ENCODE measurements at places on chromosomes 1 and 21.

GRCh38 chr21:19013916-19014315, 610.3 kb upstream of the TMPRSS15 start:
- DNase-seq, result no peak

DNA sequence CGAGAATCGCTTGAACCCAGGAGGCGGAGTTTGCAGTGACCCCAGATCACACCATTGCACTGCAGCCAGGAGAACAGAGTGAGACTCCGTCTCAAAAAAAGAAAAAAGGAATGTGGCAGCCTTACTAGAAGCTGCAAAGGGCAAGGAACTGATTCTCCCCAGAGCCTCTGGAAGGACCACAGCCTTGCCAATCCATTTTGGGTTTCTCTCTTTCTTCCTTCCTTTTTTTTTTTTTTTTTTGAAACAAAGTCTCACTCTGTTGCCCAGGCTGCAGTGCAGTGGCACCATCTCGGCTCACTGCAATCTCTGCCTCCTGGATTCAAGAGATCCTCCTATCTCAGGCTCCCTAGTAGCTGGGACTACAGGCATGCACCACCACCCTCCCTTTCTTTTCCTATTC, 9.9 kb upstream of the IFNGR2 start:
- DNase-seq, result no peak

- no peak for DNase-seq
Observed at GRCh38 chr1:30190511-30191153, 532.8 kb downstream of the MATN1 start.

DNA sequence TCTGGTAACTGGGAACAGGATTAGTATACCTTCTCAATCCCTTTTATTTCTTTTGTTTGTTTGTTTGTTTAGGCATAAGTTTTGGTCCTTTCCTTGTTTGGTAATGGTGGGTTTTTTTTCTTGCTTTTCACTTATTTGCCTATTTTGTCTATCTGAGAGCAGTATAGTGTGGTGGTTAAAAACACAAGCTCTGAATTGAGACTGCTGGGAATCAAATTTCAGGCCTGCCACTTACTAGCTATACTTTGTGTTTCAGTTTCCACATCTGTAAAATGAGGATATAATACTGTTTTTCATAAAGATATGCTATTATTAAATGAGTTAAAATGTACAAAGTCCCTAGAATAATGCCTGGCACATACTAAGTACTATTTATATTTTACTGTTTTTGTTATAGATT, 81.6 kb upstream of the IVNS1ABP start:
- no peak for DNase-seq

DNA sequence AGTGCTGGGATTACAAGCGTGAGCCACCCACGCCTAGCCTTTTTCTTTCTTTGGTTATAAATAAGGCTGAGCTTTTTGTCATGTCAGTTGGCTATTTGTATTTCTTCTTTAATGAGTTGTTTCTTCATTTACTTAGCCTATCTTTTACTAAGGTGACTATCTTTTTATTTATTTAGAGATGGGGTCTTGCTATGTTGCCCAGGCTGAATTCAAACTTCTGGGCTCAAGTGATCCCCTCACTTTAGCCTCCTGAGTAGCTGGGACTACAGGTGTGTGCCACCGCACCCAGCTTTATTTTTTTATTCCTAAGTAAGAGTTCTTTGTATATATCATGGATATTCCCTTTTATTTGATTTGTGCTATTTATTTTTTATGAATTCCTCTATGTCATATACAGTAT, 11.9 kb downstream of the DMBX1 start:
- DNase-seq, result no peak

GRCh38 chr1:161230762-161231161, 4.9 kb downstream of the TOMM40L start:
- DNase-seq, result no peak

DNA sequence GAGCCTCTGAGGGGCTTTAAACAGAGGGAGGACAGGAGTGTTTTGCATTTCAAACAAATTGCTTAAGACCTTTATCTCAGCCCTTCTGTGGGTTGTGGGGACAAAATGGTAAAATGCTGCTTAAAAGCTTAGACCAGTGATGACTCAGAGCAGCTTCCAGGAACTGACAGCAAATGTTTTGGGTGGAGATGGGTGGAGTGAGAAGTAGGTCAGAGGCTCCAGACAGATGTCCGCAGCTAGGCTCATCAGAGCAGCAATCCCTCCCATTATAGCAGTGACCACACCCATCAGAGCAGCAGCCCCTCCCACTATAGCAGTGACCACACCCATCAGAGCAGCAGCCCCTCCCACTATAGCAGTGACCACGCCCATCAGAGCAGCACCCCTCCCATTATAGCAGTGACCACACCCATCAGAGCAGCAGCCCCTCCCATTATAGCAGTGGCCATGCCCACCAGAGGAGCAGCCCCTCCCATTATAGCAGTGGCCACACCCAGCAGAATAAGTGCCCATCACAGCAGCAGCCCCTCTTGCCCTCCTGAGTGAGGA, 532.2 kb downstream of the MATN1 start:
- peak; percentile 20 for DNase-seq

DNA sequence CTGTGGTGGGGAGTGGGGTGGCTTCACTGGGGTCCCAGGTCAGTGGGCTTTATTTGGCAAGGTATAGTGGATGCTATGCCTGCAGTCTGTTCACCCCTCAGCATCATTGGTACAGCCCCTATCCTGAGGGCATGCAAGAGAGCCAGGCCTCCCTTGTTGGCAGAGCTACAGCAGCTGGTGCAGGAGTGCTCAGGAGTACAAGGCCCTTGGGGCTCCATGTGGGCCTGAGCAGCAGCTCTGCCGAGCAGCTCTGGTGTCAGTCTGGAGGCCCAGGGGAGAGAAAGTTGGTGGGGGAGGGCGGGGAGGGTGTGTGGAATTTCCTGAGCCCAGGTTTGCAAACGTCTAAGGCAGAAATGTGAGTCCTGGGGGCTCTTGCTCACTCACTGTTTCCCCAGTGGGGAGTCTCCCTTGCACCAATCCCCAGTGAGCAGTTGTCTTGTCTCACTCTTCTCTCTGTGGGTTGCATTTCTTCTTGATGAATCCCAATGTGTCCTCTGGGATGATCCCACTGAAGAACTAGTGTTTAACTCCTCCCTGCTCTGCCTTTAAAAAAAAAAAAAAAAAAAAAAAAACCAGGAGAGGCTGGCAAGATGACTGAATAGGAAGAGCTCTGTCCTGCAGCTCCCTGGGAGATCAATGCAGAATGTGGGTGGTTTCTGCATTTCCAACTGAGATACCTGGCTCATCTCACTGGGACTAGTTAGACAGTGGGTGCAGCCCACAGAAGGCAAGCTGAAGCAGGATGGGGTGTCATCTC, 39.5 kb upstream of the CYP4X1 start:
- no peak for DNase-seq

- peak; percentile 53 for DNase-seq
Observed at GRCh38 chr1:47814612-47815395, 182.4 kb downstream of the TRABD2B start.

GRCh38 chr1:42730002-42730401, 10.0 kb downstream of the CLDN19 start:
- no peak for DNase-seq

DNA sequence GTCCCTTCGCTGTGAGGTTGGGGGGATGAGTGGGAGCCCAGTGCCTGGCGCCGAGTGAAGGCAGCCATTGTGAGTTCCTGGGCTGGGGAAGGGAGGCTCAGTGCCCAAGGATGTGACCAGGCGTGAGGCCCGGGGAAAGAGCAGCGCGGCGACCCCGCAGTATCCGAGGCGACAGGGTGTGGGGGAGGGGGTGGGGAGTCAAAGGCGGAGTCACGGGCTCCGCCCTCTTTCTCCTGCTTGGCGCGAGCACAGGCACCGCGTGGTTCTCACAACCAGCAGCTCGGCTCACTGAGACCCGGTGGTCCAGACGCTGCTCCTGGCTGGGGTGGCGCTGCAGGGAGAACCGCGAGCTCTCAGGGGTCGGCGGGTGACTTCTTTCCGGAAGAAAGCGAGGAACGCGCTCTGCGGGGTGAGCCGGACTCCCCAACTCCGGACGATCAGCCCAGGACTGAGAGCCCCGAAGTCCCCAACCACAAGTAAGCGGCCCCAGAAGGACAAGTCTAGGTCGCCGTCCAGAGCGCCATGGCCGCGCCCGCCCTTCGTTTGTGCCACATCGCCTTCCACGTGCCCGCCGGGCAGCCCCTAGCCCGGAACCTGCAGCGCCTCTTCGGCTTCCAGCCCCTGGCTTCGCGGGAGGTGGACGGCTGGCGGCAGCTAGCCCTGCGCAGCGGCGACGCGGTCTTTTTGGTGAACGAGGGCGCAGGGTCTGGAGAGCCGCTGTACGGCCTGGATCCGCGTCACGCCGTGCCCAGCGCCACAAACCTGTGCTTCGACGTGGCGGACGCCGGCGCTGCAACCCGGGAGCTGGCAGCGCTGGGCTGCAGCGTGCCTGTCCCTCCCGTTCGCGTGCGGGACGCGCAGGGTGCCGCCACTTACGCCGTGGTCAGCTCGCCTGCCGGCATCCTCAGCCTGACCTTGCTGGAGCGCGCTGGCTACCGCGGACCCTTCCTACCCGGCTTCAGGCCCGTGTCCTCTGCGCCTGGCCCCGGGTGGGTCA, at the start of gene HPDL:
Gene HPDL, plus strand, starts transcription at position 269 of the 997 bp plus-strand sequence. Its CDS starts 254 bp downstream, at position 523.
- DNase-seq, result peak; percentile 78

DNA sequence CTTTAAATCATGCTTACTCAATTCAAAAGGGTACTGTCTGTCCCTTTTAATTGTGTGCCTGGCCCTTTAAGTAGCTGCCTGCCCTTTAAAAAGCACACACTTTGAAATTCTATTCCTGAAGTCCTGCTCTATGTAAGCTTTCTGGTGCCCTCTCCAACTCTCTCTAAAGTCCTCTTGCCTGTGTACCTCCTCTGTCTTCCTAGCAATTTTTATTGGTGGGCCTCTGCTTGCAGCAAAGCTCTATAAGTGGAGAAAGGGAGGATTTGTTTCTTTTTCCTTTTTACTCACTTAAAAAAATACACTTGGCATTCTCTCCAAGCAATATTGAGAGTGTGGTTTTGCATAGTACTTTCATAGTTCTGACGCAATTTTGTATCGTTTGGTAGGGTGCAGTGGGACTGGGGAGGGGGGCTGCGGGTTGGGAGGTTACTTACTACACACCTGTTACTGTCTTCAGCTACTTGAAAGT, 135.4 kb downstream of the LMO4 start:
- no peak for DNase-seq

Data from muscle of arm (tissue), 14 donors.